ENCODE measurements at places on chromosomes 5 and 9.

- DNase-seq, result no peak
Observed at GRCh38 chr5:158450751-158451171, 591.8 kb upstream of the CLINT1 start.

GRCh38 chr5:159402311-159402710 is 72.0 kb upstream of the IL12B start:
- DNase-seq, result no peak

GRCh38 chr9:21902136-21902535 is 92.1 kb downstream of the CDKN2A start:
- no peak for DNase-seq

DNA sequence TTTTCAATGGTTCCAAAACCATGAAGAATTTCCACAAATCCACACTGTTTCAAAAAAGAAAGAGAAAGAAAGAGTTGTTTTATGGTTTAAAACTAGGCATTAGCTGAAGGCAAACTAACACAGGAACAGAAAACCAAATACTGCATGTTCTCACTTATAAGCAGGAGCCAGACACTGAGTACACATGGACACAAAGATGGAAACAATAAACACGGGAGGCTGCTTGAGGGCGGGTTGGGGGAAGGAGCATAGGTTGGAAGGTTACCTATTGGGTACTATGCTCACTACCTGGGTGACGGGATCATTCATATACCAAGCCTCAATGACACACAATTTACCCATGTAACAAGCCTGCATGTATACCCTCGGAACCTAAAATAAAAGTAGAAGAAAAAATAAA is 45.0 kb downstream of the SEMA6A start:
- DNase-seq, result no peak
